ENCODE measurements at places on chromosomes 5 and 9. TPM values are rescaled to one million over a fixed set of nuclear protein-coding genes. Genes with fewer than 3 reads are reported as not detected.

TRAF1 gene
- total RNA-seq: 3.9 TPM

MYMK gene
- not detected for total RNA-seq

KCTD16 gene
- total RNA-seq: 1.4 TPM

PKN3 gene
- total RNA-seq: 1.6 TPM

TSSK1B gene
- total RNA-seq: under 0.01 TPM

ALG2 gene
- 33.9 TPM for total RNA-seq

GRCh38 chr9:107711542-107711941 is 222.0 kb upstream of the KLF4 start:
- peaks cover 12% of the 10 kb centered on the region for H3K4me1 ChIP-seq
- H3K27me3 ChIP-seq: peaks cover 3% of the 10 kb centered on the region
- DNase-seq: peak; percentile 89
- H3K27ac ChIP-seq: no peak overlapping the region

- no peaks in the 10 kb centered on the region for H3K4me1 ChIP-seq
- H3K27me3 ChIP-seq: peaks cover 16% of the 10 kb centered on the region
- no peak overlapping the region for H3K4me3 ChIP-seq
- H3K36me3 ChIP-seq: no peaks in the 10 kb centered on the region
These were observed 72.5 kb downstream of the ACTL7B start for GRCh38 chr9:108783326-108783725.

DNA sequence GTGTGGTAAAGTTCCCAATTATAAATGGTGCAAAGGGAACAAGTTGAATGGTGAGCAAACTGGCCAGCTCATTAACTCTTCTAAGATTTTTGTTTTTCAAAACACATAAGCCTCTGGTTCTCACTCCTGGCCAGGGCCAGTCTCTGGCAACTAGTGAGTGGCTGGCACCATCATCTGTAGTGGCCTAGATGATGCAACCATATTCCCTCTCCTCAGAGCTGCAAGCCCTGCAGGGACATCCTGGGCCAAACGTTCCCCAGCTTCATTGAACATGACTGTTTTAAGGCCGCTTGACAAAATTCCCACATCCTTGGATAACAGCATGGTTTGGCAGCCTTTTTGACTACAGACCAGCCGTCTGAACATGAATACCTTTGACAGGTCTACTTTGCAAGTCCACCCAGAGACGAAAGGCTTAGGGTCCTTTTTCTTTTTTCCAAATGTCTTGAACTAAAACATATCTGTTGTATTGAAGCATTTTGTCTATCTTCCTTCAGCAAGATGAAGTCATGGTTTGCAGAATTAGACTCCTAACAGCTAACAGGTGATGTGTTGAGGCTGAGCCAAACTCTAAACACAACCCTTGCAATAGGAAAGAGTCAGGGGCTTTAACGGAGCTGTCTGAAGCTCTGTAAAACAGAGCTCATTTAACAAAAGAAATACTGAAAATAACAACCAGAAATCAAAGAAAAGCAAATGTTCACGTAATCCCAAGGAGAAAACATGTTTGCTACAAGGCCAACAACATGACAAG is 23.8 kb downstream of the MACROH2A1 start:
- no peaks in the 10 kb centered on the region for H3K27me3 ChIP-seq
- peaks cover 33% of the 10 kb centered on the region for H3K36me3 ChIP-seq
- H3K27ac ChIP-seq: no peak overlapping the region
- H3K4me1 ChIP-seq: peaks cover 56% of the 10 kb centered on the region
- H3K4me3 ChIP-seq: no peak overlapping the region

DNA sequence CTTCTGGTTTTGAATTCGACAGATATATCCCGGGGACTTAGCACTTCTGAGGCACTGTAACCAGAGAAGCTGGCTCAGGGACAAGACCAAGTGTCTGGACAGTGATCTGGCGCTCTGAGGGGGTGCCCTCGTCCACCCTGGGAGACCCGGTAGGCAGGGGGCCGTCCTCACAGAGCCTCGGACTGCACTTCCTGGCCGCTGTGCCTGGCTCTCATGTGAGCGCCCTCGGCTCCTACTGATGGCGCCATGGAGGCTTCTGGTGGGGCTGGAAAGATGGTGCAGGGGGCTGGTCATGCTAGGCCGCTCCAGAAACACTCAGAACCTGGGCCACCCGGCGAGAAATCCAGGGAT is 18.8 kb upstream of the SLC6A3 start:
- DNase-seq: no peak
- no peaks in the 10 kb centered on the region for H3K4me1 ChIP-seq
- no peak overlapping the region for H3K27ac ChIP-seq
- H3K27me3 ChIP-seq: no peaks in the 10 kb centered on the region

- H3K4me1 ChIP-seq: no peaks in the 10 kb centered on the region
- H3K4me3 ChIP-seq: no peak overlapping the region
- H3K27ac ChIP-seq: no peak overlapping the region
- no peak for DNase-seq
- no peaks in the 10 kb centered on the region for H3K36me3 ChIP-seq
These were observed 24.6 kb downstream of the TRAF1 start for GRCh38 chr9:120901755-120902568.

GRCh38 chr9:88567870-88568269 is 32.9 kb downstream of the NXNL2 start:
- DNase-seq: no peak
- no peak overlapping the region for H3K4me3 ChIP-seq
- no peaks in the 10 kb centered on the region for H3K27me3 ChIP-seq
- H3K27ac ChIP-seq: no peak overlapping the region

DNA sequence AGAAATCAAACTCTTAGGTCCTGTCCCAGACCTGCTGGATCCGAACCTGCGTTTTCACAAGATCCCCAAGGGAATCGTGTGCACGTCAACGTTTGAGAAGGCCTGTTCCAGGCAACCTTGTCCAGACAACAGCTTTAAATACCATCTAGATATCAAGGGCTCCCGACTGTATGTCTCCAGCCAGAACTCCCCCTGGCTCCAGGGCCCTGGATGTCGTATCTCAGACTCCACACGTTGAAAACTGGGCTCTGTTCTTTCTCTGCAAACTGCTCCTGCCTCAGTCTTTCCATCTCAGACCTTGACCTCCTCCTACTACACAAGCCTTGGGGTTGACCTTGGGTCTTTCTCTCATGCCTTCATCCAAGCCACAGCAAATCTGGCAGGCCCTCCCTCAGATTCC is 5.8 kb upstream of the ENG start:
- no peaks in the 10 kb centered on the region for H3K4me1 ChIP-seq
- H3K4me3 ChIP-seq: no peak overlapping the region
- no peaks in the 10 kb centered on the region for H3K36me3 ChIP-seq
- no peak for DNase-seq
- no peaks in the 10 kb centered on the region for H3K27me3 ChIP-seq

- H3K4me3 ChIP-seq: no peak overlapping the region
- H3K27me3 ChIP-seq: peaks cover 47% of the 10 kb centered on the region
- H3K36me3 ChIP-seq: no peaks in the 10 kb centered on the region
- peak; percentile 19 for DNase-seq
- H3K27ac ChIP-seq: no peak overlapping the region
- H3K4me1 ChIP-seq: no peaks in the 10 kb centered on the region
These were observed 1.6 kb upstream of the SEMA6A start for GRCh38 chr5:116576053-116576713.

- no peaks in the 10 kb centered on the region for H3K36me3 ChIP-seq
- H3K27ac ChIP-seq: no peak overlapping the region
- H3K27me3 ChIP-seq: no peaks in the 10 kb centered on the region
- no peak overlapping the region for H3K4me3 ChIP-seq
- H3K4me1 ChIP-seq: no peaks in the 10 kb centered on the region
These were observed 39.6 kb upstream of the ELL2 start for GRCh38 chr5:96001262-96001661.

DNA sequence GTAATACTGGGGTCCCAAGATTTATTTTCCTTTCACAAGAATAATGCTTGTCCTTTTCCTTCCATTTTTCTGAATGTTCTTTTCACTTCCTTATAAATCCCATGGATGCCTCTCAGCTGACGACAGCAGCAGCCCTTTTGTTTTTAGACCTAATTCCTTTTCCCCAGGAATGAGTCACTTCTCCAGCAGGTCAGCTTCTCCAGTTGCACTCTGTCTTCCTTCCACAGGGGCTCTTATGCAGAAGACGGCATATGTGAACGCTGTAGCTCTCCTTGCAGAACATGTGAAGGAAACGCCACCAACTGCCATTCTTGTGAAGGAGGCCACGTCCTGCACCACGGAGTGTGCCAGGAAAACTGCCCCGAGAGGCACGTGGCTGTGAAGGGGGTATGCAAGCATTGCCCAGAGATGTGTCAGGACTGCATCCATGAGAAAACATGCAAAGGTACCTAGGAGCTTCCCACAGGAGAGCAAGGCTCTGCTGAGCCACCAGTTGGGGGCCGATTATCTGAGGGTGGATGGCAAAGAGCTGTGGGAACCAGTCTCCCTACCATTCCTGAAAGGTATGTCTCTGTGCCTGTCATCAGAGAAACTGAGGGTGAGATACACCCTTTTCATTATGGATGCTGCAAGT is 72.9 kb downstream of the RFK start:
- H3K27ac ChIP-seq: peak overlapping the region; percentile 85
- H3K36me3 ChIP-seq: no peaks in the 10 kb centered on the region
- peaks cover 3% of the 10 kb centered on the region for H3K4me1 ChIP-seq
- H3K4me3 ChIP-seq: no peak overlapping the region
- peak; percentile 89 for DNase-seq

- H3K4me3 ChIP-seq: no peak overlapping the region
- no peak for DNase-seq
- no peaks in the 10 kb centered on the region for H3K27me3 ChIP-seq
- H3K27ac ChIP-seq: no peak overlapping the region
These were observed 34.2 kb upstream of the CDC42SE2 start for GRCh38 chr5:131229623-131230022.

- H3K4me3 ChIP-seq: no peak overlapping the region
- no peaks in the 10 kb centered on the region for H3K36me3 ChIP-seq
- DNase-seq: no peak
These were observed 754.4 kb downstream of the CDH18 start for GRCh38 chr5:19233573-19233972.

DNA sequence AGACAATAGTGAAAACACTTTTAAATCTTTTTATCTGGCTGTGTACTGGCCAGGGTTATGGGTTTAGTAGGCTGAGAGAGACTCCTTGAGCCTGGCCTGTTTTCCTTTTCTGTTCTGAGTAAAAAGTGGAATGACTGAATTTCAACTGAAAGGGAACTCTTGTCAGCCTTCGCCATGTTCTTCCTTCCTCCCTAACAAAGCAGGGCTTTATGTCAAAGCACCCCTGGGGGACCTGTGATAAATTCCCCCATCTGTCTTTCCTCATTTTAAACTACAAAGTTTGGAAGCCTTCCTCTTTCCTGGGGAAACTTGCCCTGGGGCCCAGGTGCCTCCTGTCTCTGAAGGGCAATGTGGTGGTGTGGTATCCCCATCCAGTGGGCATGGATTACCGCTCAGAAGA is 29.7 kb downstream of the LARP1 start:
- DNase-seq: no peak
- no peak overlapping the region for H3K4me3 ChIP-seq
- no peak overlapping the region for H3K27ac ChIP-seq
- no peaks in the 10 kb centered on the region for H3K27me3 ChIP-seq
- peaks cover 26% of the 10 kb centered on the region for H3K4me1 ChIP-seq

Measured in IMR-90 (cell line).